LHCN-M2 (cell line): ENCODE measurements at places on chromosomes 7 and 10.
A peak's percentile ranks its signal among the peaks of the same experiment; 100 is the strongest.

- no peak for DNase-seq
These were observed 11.6 kb downstream of the MTPN start for GRCh38 chr7:135965602-135966001.

- DNase-seq, result no peak
These were observed 101.4 kb downstream of the PPP1R17 start for GRCh38 chr7:31788445-31788844.

DNA sequence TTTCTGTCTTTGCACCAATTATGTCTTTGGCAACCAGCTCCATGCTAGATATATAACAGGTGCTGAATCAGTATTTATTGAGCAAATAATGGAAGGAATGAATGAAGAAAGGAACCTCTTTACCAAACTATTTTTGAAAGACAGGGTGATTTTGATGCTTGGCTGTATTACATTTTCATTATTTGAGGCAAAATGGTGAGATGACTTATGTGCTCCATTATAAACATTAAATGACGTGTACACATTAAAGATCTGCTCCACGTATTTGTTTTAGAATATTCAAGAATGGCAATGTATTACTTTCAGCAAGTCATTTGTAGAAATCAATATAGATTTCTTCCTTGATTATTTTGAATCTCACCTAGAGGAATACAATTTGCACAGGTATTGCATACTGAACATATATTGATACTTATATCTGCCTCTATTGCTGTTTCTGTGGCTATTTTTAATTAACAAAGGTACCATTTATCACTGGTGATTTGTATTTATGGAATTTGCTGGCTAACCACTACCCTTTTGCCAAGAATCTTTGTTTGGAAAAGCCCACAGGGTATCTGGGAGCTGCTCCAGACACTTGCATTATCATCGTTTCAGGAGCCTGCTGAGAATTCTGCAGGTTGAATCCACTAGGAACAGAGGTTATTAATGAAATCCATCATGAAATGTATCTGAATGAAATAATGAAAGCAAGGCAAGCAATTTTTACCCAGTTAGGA, 92.2 kb downstream of the SEMA3C start:
- DNase-seq, result peak; percentile 51

DNA sequence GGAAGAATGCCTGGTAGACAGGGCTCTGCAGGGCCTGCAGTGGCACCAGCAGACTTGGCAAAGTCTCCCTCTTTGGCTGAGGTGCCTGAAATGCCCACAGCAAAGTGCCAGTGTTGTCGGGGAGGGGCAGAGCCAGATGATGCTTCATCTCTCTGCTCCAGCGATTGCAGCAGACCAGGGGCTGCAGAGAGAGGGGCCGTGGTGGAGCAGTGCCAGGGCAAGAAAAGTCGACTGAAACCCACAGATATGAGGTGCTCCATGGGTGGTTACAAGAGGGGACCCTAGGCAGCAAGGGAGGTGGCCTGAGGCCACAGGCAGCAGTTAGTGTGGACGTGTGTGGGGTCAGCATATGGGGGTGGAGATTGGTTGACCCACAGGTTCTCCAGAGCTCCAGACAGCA, 123.5 kb upstream of the SHH start:
- no peak for DNase-seq

DNA sequence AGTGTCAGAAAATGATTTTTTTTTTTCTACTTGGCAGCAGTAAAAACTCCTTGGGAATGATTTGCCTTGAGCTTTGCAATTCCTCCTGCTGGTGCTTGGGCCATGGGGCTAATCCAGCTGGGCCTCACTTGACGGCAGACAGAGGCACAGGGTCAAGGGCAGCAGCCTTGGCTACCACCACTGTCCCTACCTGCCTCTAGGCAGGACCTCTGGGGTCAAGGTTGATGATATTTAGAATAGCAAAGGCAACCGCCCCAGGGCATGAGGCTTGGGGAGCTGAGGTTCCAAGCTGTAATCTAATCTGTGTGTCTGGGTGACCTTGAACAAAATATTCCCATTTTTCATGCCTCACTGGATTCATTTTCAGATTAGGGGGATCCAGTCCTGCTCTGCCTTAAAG, 327.4 kb downstream of the PLXNA4 start:
- DNase-seq, result no peak

GRCh38 chr7:130529417-130529816, 37.5 kb downstream of the MEST start:
- DNase-seq, result no peak

DNA sequence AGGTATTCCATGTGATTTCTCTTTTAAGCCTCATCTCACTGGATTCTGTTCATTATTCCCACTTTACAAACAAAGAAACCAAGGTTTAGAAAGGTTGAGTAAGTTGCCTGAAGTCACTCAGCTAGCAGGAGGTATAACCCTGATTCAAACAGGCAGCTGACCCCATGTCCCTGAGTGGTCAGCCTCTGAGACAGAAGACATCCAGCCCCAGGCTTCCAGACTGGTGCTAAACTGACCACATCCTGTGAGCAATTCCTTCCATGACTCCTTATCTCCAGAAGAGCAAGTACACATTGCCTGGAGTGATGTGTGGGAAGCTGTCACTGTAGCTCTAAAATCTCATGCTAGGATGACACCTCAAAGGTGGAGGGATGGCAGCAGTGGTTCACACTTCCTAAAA, 3.7 kb downstream of the PLPP4 start:
- peak; percentile 83 for DNase-seq

DNA sequence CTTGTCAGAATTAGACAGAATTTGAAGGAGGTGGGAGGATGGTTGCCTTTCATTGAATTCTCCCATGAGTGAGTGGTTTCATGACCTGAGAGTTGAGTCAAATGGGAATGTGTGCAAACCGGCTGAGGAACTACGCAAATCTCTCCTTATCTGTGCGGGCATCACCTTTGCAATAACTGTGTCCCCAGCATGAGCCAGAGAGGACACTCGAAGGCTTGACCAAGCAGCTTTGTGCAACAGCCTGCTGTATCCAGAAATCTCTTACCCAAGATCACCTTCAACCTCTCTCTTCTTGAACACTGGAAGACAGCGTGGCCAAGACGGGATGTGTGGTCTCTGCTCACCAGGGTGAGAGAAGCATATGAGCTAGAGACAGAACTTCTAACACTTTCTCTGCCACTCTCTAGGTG, 93.8 kb upstream of the IKZF1 start:
- no peak for DNase-seq

DNA sequence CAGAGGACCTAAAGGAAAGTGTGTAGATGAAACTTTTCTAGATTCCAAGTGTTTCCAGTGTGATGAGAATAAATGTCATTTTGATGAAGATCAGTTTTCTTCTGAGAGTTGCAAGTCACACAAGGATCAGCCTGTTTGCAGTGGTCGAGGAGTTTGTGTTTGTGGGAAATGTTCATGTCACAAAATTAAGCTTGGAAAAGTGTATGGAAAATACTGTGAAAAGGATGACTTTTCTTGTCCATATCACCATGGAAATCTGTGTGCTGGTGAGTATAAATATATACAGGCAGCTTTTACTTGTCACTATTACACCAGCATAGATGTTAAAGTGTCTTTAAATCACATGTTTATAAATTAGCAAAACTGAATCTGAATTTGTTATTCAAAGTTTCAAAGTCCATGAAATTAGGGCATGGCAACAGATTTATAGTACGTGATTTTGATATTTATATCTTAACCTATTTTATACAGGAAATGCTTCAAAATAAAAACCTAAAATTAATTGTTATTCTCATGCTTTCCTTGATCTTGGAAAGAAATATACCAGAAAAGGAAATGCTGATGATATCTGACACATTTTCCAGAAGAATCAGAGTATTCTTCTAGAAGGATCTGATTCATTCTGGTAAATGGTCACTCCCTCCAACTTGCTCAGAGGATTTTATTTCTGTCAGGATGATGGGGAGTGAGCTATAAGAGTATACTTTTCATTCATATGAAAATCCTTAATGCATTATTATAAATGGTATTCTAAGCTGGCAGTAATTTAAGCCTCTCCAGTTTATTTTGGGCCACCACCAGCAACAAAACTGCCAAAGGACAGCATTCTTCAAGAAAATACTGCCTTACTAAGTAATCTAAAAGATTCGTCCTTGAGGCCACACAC, 71.4 kb downstream of the ITGB8 start:
- DNase-seq, result no peak

GRCh38 chr10:131689954-131690757, 210.7 kb upstream of the PPP2R2D start:
- DNase-seq, result no peak

DNA sequence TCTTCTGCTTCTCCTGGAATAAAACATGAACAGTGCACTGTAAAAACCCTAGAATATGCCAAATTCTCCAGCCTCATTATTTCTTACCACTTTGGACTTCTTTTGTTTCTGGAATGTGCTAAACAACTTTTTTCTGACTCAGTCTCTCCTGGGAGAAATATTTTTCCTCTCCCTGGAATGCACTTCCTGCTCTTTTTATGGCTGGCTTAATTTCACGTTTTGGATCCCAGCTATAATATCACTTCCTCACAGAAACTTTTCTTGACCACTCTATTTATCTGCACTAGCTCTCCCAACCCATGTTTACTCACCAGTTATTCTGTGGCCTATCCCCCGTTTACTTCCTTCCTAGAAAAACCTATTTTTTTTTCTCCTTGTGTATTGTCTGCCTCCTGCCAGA, 26.7 kb downstream of the ABCB5 start:
- DNase-seq, result peak; percentile 57

- DNase-seq, result no peak
These were observed 22.0 kb upstream of the TM9SF3 start for GRCh38 chr10:96608805-96609204.
